Memory B cell (primary cell): ENCODE measurements at places on chromosomes 13 and 19.

DNA sequence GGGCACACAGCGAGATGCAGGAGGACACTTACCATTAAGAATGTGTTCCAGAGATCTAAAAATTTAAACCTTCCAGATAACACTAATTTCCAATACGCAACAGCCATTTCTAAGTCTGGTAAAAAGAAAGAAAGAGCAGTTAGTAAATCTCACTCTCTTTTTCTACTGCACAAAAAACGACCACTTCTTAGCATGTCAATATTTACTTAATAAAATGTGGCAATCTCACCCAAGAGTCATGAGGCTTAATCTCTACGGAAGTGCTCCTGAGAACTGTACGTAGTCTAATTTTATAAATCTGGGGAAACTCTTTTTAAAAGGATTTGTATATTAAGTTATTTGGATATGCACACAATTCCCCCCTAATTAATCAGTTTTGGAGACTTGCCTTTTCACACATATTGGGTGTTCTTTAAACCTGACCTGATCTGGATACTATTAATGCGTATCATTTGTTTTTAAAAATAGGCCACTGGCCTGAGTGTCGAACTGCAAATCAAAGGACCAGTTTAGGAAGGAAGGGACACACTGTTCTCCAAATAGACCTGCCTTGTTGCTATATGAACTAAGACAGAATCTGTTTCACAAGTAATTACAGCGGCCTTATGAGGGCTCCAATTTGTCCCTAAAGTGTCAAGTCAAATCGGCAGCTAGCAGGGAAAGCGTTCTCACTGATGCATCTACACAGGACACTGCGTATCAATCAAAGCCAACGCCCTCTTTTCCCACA is 7.9 kb upstream of the ADPRHL1 start:
- DNase-seq: no peak

DNA sequence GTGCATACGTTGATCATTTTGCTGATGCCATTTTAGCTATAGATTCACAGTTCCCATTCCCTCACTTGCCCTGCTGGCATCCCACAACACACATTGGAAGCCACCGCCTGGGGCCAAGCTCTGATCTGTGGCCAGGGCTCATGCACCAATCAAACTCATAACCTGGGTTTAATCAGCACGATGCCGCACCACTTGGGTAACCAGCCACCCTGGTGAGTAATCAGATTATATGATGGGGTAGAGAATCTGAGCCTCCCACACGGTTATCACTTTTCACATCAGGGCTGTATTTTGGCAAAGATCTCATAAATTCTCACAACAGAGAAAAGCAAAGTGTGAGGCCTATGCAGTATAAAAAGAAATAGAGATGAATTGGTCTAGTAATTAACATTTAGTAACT is 66.0 kb upstream of the TNFRSF19 start:
- no peak for DNase-seq

- no peak for DNase-seq
These were observed 5.8 kb upstream of the DMKN start for GRCh38 chr19:35519291-35519690.

DNA sequence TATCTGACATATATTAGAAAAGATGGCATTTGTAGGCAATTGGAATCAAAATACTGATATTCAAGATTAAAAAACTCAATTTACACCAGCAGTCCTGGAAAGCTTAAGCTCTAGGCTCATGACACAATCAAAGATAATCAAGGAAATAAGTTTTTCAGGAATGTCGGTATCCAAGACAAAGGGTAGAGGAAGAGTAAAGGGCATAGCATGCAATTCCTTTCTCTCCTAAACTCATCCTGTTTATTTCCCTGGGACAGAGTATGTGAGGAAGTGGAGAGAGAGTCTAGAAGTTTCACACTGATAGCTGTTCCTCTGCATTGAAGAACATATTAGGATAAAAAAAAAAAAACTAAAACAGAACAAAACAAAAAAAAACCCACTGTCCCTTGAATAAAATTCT is 2452.1 kb downstream of the PCDH9 start:
- no peak for DNase-seq

DNA sequence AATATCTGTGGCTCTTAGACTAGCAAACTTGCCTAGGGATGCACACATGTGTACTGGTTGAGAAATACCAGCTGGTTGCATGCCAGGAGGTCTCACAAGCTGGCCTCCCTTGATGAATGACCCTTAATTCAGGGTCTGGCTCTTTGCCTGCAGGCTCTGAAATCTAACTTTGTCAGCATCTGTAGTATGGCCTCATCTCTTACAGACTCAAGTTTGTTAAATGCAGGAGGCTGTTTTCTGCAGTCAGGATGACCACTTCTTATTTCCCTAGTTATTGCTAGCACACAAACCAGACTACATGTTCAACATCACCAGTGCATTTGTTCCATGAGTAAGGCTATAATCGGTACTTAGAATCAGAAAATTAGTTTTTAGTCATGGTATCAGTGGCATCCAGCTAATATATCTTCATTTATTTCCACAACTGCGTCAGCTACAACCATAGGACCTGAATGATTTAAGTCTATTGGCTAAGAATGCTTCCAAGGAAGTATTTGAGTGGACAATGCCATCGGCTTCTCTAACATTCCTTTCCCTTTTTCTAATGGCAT is 23.3 kb upstream of the POSTN start:
- no peak for DNase-seq

- DNase-seq: no peak
These were observed 29.7 kb upstream of the MIER2 start for GRCh38 chr19:374183-374885.

GRCh38 chr19:53467485-53468262 is at the start of gene ZNF813:
Gene ZNF813, plus strand, starts transcription at chr19:53467733. Its CDS starts 16,090 bp downstream, at chr19:53483823.
- peak; percentile 97 for DNase-seq

DNA sequence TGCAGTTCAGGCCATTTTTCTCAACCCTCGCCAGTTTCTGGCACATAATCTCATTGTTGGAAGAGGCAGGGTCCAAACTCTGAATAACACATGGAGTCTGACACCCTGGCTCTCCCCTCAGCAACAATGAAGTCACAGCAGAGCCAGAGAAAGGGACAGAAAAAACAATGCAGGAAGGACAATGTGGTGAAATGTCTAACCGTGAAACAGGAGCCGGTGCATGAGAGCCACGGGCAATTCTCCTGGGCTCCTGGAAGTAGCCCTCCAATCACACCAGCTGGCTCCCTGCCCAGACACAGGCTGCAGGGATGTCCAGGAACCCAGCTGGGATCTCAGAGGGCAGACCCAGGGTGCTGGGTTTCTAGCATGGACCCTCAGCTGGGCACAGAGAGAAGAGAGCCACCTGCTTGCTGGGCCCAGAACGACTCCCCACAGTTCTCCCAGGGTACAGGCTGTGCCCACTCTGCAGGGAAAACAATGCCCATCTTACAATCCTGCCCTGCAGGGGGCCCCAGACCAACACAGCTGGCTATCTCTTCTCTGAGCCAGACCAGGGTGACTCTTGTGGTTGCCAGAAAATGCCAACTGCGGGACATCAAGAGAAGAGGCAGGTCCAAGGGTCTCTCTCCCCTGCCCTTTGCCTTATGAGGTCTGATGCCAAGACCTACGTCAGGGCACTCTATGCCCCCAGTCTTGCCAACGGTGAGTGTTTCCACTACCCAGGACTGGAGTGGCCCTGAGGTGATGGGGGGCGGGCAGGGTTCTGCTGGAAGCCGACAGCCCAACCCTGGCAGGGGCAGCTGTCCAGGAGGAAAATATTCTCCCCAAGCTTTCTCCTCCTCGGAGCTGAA is 64.5 kb downstream of the CEBPG start:
- DNase-seq: no peak
